ENCODE measurements at places on chromosomes 16 and 17.
A peak's percentile ranks its signal among the peaks of the same experiment; 100 is the strongest.

GRCh38 chr16:57589374-57589773 lies 39.1 kb upstream of the ADGRG1 start:
- no peak for DNase-seq

- no peak for DNase-seq
These were observed 53.1 kb upstream of the ATF7IP2 start for GRCh38 chr16:10332775-10333174.

DNA sequence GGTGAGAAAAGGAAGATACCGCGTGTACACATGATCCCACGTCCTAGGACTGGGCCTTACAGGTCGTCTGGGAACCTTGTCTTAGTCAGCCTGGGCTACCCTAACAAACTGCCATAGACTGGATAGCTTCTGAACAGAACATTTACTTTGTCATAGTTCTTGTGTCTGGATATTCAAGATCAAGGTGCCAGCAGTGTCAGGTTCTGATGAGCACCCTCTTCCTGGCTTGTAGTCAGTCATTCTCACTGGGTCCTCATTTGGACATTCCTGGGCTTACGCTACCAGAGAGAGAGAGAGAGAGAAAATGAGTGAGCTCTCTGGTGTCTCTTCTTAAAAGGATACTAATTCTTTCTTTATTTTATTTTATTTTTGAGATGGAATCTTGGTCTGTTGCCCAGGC lies 685.8 kb upstream of the RBFOX1 start:
- DNase-seq, result no peak

GRCh38 chr17:7549401-7550055 lies 670 bp downstream of the TNFSF12 start:
- no peak for DNase-seq

DNA sequence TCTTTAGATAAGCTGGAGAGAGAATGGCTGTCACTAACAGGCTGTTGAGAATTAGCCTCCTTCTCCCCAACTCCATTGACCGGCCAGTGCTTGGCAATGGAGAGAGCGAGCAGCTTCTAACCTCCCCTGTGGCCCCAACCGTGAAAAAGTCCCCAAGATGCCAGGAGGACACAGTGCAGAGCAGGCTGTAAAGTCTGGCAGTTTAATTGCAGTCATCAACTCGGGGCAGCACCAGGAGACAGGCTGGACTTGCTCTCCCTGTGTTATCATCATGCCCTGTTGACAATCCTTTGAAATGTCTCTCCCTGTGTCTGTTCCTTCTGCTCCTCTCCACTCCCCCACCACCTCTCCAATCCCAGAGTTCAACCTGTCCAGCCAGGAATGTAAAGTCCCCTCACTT lies 705 bp upstream of the CDRT4 start:
- DNase-seq, result no peak

DNA sequence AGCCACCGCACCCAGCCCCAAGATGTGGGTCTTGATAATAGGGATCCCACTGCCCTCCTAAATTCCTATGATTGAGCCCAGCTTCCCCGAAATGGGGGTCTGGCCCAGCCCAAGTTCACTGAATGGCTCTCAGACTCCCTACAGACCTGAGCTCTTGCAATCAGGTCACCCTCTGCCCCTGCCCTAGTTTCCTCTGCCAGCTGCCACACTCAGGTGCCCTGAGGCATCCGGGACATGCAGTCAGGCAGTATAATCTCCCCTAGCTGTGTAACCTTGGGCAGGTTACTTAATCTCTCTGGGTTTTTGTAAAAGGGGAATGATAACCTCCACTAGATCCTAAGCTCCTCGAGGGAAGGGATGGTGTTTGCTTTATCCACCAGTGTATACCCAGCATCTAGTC lies 61.1 kb upstream of the TOB1 start:
- DNase-seq, result no peak

GRCh38 chr17:40839194-40839593 lies 16.8 kb upstream of the KRT10 start:
- DNase-seq, result no peak

GRCh38 chr17:37787055-37787757 lies 42.3 kb upstream of the HNF1B start:
- DNase-seq, result no peak

DNA sequence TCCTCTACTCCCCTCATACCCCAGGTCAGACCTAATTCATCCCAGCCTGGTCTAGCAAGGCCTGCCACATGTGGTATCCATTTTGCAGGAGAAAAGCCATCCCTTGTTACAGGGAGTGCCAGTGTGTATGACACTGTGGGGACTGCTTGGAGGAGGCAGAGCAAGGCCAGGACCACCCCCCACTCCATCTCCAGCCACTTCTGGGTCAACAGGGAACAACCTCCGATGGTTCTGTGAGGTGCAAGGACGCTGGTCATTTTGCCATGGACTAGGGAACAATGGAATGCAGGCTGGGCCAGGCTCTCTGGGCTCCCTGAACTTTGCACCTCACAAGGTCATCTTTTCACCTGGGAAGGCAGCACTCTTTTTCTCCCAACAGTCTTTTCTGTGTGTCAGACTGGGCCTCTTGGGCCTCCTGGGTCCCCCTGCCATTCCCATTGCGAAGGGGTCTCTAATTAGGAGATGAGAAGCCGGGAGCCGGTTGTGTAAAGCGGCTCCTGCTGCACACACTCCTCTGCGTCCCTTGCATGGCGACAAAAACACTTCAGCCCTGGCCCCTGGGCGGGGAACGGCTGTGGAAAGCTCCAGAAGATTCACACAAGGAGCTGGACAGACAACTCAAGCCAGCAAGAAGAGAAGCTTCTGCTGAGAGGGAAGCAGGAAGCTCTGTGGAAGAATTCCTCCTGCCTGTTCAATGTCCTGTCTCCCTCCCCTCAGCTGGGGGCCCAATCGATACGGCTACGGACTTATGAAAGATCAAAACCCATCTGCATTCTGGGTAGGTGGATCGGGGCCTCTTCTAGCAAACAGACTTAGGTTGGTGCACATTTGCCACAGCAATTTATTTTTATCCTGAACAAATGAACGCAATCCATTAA lies 38.5 kb upstream of the MTSS2 start:
- no peak for DNase-seq

GRCh38 chr17:7204828-7205461 lies 14.7 kb downstream of the DLG4 start:
- DNase-seq, result peak; percentile 91

DNA sequence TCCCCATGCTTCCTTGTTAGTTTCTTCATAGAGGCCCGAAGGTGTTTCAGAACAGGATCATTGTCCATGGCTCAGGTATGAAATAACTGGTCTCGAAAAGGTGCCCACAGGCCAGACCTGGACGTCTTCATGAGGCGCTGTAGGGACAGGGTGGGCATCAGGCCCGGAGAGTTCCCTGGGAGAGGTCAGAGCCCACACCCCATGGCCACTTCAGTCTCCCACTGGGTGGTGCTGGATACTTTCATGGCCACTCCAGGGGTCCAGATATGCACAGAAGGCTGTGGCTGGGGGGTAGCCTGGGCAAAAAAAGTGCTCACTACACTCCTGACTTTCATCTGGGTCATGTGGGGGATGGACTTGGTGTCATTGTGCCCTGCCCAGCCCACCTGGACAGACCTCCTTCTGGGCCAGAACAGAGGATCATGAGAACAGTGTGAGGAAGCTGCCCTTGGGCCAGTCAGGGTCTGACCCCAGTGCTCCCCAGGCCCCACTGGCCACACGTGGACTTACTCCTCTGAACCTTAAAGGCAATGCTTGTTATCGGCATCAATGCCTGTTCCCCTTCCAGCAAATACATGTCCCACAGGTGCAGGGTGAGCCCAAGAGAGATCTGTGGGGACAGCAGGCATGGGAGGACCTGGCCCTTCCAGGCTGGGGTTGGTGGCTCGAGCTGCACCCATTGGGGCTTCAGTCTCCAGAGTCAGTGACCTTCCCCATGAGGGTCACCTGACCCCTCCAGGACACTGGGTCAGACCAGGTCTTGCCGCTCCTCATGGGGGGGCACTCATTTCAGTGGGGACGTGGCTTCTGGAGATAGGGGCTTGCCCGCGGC lies 36.9 kb downstream of the LGALS9 start:
- DNase-seq, result peak; percentile 4

DNA sequence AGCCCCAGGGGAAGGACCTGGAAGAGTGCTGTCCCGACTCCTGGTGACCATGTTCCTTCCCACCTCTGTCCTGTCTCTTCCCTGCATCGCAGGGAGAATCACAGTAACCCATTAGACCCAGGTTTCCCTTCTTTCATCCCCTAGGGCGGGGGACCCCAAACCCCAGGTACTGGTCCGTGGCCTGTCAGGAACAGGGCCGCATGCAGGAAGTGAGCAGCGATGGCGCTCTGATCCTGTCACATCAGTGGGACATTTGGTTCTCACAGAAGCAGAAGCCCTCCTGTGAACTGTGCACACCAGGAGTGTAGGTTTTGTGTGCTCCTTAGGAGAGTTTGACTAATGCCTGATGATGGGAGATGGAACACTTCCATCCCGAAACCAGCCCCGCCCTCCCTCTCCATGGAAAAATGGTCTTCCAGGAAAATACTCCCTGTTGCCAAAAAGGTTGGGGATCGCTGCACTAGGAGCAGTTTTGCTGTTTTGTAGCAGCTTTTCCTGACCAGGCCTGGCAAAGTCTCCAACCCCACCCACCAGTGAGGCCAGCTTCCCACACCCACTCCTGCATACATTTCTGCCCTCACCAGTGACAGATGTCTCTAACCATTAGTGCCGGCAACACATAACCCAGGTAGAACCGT lies 10.5 kb downstream of the MNT start:
- no peak for DNase-seq

- no peak for DNase-seq
These were observed 9.4 kb downstream of the HBQ1 start for GRCh38 chr16:189604-190186.

- DNase-seq, result no peak
These were observed 14.7 kb downstream of the TPPP3 start for GRCh38 chr16:67378642-67379041.

- DNase-seq, result no peak
These were observed 5.3 kb upstream of the MAPK7 start for GRCh38 chr17:19372866-19373504.

GRCh38 chr17:36730857-36731490 lies 129.6 kb downstream of the MRM1 start:
- DNase-seq, result no peak

DNA sequence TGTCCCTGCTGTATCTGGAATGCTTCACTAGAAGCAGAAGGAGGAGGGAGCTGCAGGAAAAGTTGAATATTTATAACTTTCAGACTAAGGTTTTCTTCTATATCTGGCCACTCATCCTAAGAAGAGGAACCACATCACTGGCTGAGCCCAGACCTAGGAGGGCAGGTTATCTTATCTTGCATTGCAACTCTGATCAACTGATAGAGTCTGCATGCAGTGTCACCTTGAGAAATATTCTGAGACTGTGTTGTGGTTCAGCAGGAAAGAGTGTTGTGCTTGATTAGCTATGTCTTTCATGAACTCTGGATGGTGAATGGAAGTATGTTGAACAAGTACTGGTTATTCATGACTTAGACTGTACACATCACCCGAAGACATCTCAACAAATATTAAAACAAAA lies 460.0 kb downstream of the TOX3 start:
- DNase-seq, result no peak

DNA sequence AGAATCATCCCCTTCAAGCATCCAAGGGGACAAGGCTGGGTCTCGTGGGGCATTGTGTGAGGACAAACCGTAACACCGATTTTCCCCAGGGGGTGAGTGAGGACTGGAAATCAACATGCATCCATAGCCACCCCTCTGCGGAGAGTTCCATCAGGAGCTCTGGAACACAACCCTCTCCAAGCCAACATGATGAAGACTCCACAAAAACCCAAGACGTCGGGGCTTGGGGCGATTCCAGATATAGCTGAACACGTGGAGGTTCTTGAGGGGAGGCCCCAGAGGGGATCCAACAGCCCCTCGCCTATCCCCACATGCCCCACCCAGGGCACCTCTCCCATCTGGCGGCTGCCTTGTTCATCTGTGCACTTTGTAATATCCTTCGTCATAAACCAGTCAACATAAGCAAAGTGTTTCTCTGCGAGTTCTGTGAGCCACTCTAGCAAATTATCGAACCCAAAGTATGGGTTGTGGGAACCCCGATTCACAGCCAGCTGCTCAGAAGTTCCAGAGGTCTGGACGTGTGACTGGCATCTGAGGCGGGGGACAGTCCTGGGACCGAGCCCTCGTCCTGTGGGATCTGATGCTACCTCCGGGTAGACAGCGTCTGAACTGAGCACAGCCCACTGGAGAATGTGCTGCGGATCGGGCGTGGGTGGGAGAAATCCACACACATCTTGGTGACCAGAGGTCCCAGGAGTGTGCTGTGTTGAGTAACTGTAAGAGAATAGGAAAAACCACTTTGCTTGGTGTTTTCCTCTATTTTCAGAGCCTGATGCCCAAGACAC lies 55.5 kb downstream of the RPH3AL start:
- DNase-seq, result no peak

DNA sequence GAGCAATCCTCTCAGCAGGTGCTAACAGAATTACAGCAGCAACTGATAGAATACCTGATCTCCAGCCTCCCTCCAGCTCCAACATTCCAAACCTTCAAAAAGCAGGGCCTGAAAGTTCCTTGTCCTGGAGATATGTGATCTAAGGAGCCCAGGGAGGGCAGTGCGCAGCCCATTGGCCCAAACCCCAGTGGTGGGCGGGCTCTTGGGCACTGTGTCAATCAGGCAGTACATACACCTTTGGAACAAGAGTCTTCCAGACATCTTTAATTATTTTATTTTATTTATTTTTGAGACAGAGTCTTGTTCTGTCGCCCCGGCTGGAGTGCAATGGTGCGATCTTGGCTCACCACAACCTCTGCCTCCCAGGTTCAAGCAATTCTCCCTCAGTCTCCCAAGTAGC lies 24.2 kb downstream of the SLC12A3 start:
- DNase-seq, result no peak

GRCh38 chr16:60553090-60553757 lies 1483.0 kb downstream of the CDH8 start:
- DNase-seq, result no peak

GRCh38 chr17:76445697-76446448 lies 7.1 kb downstream of the UBE2O start:
- DNase-seq, result no peak

DNA sequence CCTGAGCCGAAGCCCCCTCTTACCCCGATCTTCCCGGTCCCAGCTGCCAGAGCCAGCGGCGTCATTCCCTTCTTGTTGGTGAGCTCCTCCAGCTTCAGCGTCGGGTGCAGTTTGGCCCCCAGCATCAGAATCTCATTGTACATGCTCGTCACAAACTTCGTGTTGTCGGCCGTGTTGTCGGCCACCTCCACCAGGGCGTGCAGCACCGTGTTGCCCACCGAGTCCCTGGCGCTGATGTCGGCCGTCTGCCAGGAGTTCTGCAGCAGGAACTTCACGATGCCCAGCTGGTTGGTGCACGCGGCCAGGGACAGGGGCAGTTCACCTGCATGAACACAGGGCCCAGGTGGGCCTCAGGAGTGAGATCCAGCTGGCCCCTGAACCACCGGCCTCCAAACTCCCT lies 19.4 kb downstream of the TRPV1 start:
- DNase-seq, result no peak

DNA sequence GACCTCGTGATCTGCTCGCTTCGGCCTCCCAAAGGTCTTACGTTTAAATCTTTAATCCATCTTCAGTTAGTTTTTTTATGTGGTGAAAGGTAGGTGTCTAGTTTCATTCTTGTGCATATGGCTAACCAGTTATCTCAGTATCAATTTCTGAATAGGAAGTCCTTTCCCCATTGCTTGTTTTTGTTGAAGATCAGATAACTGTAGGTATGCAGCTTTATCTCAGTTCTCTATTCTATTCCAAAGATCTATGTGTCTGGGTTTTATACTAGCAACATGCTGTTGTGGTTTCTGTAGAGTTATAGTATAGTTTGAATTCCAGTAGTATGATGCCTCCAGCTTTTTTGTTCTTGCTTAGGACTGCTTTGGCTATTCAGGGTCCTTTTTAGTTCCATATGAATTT lies 65.2 kb downstream of the TNFRSF13B start:
- no peak for DNase-seq

GRCh38 chr17:51088287-51088686 lies 32.4 kb downstream of the SPAG9 start:
- DNase-seq, result no peak
